Left lung (tissue), 14 donors: ENCODE measurements at places on chromosomes 11 and 22. TPM values are rescaled to one million over a fixed set of nuclear protein-coding genes. Genes with fewer than 3 reads are reported as not detected.
A peak's percentile ranks its signal among the peaks of the same experiment; 100 is the strongest.

The CALCA gene
- 0.41 TPM for total RNA-seq

The POTEH gene
- total RNA-seq = not detected

GRCh38 chr11:43852057-43852636 is 28.5 kb upstream of the ALKBH3 start:
- no peaks in the 10 kb centered on the region for H3K27me3 ChIP-seq
- H3K4me1 ChIP-seq = no peaks in the 10 kb centered on the region
- H3K36me3 ChIP-seq = peaks cover 22% of the 10 kb centered on the region
- H3K4me3 ChIP-seq = no peak overlapping the region
- H3K27ac ChIP-seq = no peak overlapping the region
- no peak for DNase-seq

DNA sequence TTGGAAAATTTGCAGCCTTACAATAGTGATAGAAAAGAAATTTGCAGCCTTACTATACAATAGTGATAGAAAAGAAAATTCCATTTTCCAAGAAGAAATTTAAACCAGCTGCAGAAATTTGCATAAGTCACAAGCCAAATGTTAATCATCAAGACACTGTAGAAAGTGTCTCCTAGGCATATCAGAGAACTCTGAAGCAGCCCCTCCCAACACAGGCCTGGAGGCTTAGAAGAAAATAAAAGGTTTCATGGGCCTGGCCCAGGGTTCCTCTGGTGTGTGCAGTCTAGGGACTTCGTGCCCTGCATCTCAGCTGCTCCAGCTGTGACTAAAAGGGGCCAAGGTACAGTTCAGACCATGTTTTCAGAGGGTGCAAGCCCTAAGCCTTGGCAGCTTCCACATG is 6.0 kb downstream of the OR4A16 start:
- no peaks in the 10 kb centered on the region for H3K4me1 ChIP-seq
- no peaks in the 10 kb centered on the region for H3K27me3 ChIP-seq
- no peaks in the 10 kb centered on the region for H3K36me3 ChIP-seq
- DNase-seq = no peak

- no peaks in the 10 kb centered on the region for H3K27me3 ChIP-seq
- H3K27ac ChIP-seq = peak overlapping the region; percentile 25
- no peak overlapping the region for H3K4me3 ChIP-seq
- no peak for DNase-seq
- no peaks in the 10 kb centered on the region for H3K4me1 ChIP-seq
Measured at GRCh38 chr22:31193092-31193491, 19.0 kb upstream of the LIMK2 start.

GRCh38 chr11:114031246-114031966 is 28.1 kb upstream of the ZBTB16 start:
- peaks cover 9% of the 10 kb centered on the region for H3K4me1 ChIP-seq
- no peak for DNase-seq
- H3K4me3 ChIP-seq = no peak overlapping the region
- no peaks in the 10 kb centered on the region for H3K36me3 ChIP-seq
- no peak overlapping the region for H3K27ac ChIP-seq
- H3K27me3 ChIP-seq = peaks cover 5% of the 10 kb centered on the region

- peaks cover 8% of the 10 kb centered on the region for H3K36me3 ChIP-seq
- peaks cover 32% of the 10 kb centered on the region for H3K4me1 ChIP-seq
- H3K27ac ChIP-seq = no peak overlapping the region
- DNase-seq = no peak
- no peak overlapping the region for H3K4me3 ChIP-seq
Measured at GRCh38 chr22:37498289-37498909, 12.2 kb upstream of the MFNG start.

GRCh38 chr11:62552485-62553079 is 6.0 kb upstream of the AHNAK start:
- H3K4me3 ChIP-seq = no peak overlapping the region
- peak overlapping the region; percentile 95 for H3K27ac ChIP-seq
- DNase-seq = no peak
- peaks cover 96% of the 10 kb centered on the region for H3K4me1 ChIP-seq
